ENCODE measurements at places on chromosomes 3 and 15.

DNA sequence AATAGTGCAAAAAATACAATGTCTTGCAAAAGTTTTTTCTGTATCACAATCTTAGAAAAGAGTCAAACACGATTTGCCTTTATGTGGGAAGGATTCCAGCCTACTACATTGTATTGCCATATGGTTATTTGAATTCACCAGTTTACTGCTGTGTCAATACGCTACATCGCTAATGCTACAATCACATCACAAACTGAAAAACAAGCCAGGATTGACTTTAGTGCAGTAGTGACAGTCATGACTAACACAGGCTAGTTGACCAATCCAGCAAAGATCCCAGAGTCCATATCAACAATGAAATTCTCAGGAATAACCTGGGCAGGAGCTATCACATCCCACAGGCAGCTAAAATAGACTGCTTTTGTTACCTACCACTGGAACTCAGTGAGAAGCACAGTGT, 67.0 kb downstream of the IL12A start:
- no peak for DNase-seq

DNA sequence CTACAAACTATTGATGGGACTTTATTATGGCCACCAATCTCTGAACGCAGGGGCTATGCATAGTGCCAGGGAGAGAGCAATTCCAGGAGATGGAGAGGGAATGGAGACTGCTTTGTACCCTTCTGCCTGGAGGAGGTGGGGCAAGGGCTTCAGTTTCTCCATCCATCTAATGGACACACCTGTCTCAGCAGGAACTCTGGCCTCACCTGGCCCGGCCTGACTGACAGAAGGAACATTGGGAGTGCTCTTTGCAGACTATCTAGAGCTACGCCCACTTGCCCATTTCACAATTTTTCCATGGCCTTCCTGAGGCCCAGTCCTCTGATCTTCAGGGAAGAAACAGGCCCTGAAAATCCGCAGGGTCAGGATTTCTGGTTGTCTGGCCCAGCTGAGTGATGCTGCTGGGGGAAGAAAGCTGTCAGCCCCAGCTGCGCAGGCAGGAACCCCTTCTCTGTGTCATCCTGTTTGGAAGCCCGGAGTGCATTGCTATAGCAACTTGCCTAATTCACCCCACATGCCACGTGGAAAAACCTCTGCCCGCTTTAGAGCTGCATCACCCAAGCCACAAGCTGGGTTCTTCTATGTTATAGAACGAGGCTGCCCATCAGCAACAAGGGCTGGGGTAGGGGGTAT, 6.4 kb downstream of the ITGA11 start:
- DNase-seq: no peak

- no peak for DNase-seq
Measured at GRCh38 chr3:177837951-177838655, 640.8 kb upstream of the TBL1XR1 start.

- DNase-seq: no peak
Measured at GRCh38 chr3:194281306-194281705, 69.8 kb downstream of the CPN2 start.

- DNase-seq: no peak
Measured at GRCh38 chr15:65792988-65793817, 1.1 kb upstream of the DENND4A start.

DNA sequence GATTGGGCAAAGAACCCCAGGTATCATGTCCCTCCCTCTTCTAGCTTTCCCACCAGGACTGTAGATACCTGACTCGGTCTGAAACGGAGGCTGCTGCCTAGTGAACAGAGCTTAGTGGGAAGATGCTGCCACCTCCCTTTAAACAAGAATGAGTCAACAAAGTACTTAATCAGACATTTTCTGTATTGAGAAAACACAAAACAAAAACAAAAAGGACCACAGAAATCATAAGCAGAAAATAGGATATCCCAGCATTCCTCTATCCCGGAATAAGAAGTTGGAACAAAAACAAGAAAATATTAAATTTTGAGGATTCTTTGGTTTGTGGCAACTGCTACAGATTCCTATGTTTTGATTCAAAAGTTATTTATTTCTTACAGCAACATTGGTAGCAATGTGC, 51.7 kb upstream of the COL8A1 start:
- no peak for DNase-seq
